ENCODE measurements at places on chromosomes 2 and 18.

GRCh38 chr2:18722101-18722500, 132.7 kb upstream of the NT5C1B start:
- DNase-seq = no peak

DNA sequence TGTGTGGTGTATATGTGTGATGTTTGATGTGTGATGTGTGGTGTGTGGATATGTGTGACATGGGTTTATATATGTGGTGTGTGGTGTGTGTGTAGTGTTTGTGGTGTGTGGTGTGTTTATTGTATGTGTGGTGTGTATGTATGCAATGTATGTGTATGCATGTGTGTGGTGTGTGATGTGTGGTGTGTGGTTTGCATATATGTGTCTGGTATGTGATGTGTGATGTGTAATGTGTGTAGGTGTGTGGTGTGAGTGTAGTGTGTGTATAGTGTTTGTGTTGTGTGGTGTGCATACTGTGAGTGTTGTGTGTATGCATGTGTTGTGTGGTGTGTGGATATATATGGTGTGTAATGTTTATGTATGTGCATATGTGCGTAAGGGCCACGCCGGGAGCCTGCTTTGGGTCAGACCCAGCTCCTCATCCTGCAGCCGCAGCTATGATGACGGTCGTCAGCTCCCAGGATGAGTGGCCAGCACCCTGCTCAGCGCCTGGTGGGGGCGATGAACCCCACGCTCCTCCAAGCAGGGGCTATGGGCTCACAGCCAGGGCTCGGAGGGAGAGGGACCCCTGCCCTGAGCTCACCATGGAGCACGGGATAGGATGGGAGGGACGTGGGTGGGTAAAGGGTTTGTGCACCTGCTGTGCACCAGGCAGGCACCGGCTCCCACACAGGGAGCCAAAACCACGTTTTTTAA, 331.3 kb downstream of the EIPR1 start:
- DNase-seq = no peak

- no peak for DNase-seq
Observed at GRCh38 chr2:75655861-75656260, 9.3 kb downstream of the MRPL19 start.

GRCh38 chr2:64987001-64987955, 1.9 kb upstream of the SLC1A4 start:
- DNase-seq = no peak

DNA sequence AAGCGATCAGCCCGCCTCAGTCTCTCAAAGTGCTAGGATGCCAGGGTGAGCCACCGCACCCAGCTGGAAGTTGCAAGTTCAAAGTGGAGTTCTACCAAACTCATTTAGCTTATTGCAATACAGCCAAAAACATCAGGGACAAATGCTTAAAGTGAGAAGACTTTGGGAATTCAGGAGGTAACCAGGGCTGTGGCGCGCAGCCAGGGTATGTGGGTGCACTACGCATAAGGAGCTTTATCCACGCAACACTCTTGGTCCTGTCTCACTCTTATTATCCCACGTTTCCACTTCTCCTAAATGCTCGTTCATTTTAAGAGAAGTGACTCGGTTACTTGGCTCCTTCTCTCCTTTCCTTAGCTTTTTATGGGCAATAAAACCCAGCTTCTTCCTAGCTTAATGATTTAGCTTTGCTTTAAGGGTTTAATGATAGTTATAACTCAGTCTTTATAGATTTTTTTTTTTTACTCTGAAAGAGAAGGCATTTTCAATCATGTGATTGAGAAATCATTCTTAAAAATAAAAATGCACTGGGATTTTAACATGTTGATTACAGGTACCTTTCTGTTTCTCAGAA, 199.8 kb downstream of the KCNE4 start:
- DNase-seq = no peak

DNA sequence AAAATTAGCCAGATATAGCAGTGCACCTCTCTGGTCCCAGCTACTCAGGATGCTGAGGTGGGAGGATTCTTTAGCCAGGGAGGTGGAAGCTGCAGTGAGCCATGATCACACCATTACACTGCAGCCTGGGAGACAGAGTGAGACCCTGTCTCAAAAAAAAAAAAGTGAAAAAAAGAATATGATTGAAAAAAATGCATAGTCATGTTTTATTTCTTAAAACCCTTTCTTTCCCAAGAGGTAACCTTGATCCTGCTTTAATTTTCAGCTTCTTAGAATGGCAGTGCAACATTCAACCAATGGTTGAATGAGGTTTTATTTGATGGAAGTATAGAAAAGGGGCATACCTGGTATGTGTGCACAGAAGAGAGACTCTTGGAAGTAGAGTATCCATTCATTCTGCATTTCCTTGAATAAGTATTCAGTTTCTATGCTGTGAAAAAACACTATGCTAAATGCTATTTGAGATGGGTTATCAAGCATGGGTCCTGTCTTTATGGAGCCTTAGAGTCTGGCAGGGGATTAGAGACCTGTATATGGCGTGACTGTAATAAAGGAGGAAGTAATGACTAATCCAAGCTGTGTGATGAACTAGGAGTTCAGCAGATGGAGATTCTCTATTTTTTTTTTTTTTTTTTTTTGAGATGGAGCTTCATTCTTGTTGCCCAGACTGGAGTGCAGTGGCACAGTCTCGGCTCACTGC, 146.3 kb downstream of the WDSUB1 start:
- DNase-seq = no peak

DNA sequence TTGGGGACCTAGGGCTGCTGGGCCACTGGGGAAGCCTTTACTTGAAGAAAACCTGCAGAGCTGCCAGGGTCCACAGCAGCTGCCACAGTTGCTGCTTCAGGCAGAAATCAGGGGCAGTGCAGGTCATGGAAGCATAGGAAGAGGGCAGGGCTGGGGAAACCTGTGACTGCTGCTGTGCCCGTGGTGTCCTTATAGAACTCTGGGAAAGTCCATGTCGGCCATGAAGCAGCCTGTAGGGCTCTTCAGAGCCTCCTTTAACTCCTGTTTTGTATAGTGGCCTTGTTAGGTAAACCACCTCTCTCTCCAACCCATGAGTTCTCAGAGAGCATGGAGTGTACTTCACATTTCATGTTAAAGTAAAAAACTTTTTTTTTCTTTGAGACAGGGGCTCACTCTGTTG, 62.1 kb downstream of the SMAD4 start:
- no peak for DNase-seq

GRCh38 chr2:203225423-203226039, 13.3 kb upstream of the CYP20A1 start:
- DNase-seq = no peak

DNA sequence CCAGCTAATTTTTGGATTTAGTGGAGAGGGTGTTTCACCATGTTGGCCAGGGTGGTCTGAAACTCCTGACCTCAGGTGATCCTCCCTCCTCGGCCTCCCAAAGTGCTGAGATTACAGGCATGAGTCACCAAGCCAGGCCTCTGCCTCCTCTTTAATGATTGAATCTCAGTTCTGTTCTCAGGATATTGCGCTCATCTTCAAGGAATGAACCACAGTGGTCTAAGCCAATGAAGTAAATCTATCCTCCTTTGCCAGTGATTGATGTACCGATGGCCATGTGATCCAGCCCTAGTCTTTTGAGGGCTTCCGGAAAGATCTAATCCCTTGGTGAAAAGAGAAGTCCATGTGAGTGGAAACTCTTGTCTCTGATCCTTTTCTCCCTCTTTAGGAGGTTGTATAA, 48.6 kb downstream of the POLE4 start:
- no peak for DNase-seq

GRCh38 chr2:235876099-235876679, 292.0 kb downstream of the GBX2 start:
- DNase-seq = no peak

DNA sequence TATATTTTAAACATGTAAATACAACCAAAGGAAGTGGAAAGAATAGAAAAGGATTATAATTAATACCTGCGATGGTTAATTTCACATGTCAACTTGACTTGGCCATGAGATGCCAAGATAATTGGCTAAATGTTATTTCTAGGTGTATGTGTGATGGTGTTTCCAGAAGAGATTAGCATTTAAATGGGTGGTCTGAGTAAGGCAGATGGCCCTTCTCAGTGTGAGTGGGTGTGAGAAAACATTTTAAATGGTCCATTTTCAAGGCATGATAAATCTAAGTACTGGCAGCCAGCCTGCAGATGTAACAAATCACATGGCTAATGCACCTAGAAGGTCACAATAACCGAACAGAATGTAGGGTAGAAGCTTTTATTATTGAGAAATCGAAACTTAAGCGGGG, 99.6 kb upstream of the CDH7 start:
- no peak for DNase-seq

GRCh38 chr2:200181755-200182154, 124.7 kb upstream of the SPATS2L start:
- DNase-seq = no peak

DNA sequence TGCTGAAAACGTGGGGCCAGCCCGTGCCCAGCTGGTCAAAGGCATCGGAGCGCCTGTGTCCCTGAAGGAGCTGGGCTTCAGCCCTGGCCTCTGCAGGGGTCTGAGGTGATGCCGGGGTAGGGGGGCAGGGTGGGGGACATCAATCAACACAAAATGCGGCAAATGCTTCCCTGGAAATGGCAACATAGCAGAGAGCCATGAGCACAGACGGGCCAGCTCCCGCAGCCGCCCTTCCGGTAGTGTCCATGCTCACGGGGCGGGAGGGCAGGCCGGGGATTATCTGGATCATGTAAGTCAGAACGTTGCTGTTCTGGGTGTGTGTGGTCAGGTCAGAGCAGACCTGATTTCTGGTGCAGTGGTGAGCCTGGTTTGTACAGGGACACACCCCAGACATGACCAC, 56.5 kb upstream of the TWIST2 start:
- no peak for DNase-seq

DNA sequence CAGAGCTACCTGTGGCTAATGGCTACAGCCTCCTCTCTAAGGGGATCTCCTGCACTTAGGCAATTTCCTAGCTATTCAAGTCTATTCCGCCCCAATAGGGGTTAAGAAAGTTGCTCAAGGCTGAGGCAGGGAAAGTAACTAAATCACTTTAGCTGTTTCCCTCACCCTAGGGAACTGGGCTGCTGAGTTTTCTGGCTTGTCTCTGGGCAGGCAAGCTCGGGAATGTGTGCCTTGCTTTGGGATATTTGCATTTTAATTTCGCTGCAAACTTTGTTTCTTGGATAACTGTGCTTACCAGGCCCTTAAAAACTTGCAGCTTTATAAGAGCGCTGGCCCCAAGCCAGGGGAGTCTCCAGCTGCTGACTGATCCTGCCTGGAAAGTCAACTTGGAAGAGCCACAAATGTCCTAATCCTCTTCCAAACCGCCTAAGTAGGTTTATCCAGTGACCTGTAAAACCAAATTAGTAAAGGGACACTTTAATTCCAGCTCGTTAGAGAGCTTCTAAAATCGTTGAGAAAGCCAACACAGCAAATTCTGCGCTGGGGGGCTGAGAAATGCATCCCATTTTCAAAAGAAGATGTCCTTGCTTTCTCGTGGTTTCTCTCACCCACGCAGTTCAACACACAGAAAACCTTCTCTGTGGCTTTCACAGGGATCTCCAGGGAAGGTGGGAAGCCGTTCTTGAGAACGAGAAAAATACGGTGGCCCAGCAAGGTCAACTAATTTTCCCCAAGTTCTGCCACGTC, 59.5 kb upstream of the SP3 start:
- no peak for DNase-seq

- DNase-seq = no peak
Observed at GRCh38 chr2:54691445-54692135, 31.9 kb upstream of the EML6 start.

GRCh38 chr2:30334762-30335363, 103.5 kb downstream of the LBH start:
- DNase-seq = no peak

- no peak for DNase-seq
Observed at GRCh38 chr2:183998797-183999190, 599.5 kb upstream of the ZNF804A start.
